ENCODE measurements at places on chromosomes 12 and 14.
A peak's percentile ranks its signal among the peaks of the same experiment; 100 is the strongest.

- DNase-seq, result no peak
These were observed 23.9 kb downstream of the FAM181A start for GRCh38 chr14:93950948-93951634.

DNA sequence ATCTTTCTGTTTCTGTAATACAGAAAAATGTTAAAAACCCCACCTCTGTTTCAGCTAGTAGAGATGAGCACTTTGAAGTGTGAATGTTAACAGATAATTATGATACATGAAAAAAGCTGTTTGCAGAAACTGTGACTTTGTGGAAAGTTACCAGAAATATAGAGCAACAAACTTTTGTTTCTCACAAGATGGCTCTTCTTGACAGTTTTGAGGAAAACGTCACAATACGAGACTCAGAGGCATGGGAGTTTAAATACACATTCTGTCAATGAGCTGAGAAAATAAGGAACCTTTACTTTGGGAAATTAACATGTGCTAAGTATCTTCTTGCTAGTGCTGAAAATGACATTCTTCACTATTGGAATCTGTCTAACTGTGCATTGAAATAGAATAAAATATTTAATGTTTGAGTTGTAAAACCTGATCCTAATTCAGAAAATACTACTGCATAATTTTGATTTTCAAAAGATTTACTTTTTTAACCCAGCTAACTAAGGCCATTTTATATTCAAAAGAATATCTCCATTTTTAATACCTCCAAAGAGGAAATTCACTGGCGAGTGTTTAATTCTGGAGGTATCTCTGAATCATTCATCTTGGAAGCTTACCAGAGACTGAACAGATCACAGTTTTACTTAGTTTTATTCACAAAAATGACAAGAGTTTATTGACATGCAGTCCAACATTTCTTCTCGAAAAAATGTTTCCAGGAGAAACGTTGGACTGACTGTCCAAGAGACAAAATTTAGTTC is 308.9 kb upstream of the LRFN5 start:
- no peak for DNase-seq

DNA sequence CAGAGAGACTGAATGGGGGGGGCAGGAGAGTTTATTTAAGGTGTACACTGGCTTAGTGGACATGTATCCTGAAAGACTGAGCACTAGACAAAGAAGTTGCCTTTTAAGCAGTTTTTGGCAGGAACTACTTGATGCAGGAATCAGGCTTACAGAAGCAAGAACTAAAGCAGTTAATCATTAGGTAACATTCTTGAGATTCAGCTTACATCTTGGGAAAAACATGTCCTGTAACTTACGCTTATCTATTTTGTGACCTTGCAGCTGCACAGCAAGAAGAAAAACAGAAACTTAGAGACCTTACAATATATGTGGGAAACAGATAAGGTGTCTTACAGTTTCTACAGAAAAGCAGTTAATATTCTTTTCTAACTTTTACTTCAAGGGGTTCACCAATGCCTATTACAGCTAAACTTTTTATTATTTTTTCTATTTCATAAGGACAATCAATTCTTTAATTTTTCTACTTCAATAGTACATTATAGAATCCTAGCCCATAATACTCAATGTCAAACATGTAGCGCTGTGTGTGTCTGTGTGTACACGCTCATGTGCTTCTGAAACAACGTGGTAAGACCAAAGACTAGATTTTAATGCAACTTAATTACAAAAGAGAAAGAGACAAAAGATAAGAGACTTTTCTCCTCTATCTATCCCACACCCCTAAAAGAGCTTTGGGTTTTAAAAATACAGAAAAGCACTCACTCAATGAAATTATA is 276.9 kb downstream of the PRKD1 start:
- no peak for DNase-seq

DNA sequence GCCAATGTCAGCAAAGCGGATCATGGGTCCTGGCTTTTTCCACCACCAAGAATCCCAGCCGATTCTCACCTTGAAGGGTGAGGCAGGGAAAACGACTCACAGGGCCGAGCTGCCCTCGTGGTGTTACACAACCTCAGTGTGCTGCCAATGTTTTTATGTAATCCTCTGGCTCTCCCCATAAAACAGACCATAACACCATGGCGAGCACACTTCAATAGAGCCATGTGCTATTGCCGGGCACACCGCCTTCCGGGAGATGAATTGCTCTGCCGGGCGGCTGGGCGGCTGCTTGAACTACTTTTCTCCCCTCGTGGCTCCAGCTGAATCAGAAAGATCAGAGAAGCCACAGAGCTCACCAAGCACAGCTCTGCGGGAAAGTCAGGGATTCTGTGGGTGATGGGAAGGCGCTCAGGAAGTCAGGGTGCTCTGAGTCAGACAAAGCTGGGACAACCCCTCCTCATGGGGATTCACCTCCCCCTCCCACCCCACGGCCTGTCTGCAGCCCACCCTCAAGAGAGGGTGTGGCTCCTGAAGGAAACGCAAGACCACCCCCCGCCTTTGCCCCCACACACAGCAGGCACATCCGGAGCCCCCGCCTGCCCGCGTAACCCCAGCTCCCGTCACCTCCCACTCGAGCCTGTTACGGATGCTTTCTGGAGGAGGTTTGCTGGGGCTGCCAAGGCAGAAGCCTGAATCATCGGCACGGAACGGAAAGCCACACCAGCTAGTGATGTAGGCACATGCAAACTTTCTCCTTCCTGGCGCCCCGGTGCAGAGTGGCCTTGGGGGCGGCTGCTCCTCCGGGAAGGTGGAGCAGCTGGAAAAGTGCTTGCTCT is 1.8 kb downstream of the GALNT9 start:
- DNase-seq, result no peak

GRCh38 chr12:58064666-58065065 is 123.3 kb downstream of the ATP23 start:
- DNase-seq, result no peak

GRCh38 chr14:52011523-52011922 is 22.2 kb downstream of the RTRAF start:
- DNase-seq, result no peak

- no peak for DNase-seq
These were observed 1.6 kb downstream of the TBX5 start for GRCh38 chr12:114404083-114404925.

DNA sequence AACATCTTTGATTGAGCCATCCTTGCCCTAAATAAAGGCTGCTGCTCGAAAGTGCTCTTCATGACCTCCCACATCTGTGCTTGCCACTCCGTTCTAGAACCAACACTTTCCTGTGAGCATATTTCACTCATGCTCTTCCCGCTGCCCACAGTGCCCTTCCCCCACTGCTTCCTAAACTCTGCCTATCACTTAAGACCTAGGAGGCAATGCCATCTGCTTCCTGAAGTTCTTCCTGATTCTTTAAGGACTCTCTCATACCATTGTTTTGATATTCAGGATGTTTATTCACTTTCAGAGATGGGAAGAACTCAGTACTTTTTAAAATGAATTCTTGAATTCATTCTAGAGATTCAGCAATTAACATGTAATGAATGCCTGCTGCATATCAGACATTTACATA is 49.9 kb downstream of the ZFYVE21 start:
- no peak for DNase-seq

- no peak for DNase-seq
These were observed 47.2 kb downstream of the RFX4 start for GRCh38 chr12:106629797-106630659.

GRCh38 chr14:103563226-103563620 is 463 bp downstream of the COA8 start:
- DNase-seq, result no peak

- peak; percentile 72 for DNase-seq
These were observed 4.3 kb downstream of the IRF2BPL start for GRCh38 chr14:77024171-77024691.

DNA sequence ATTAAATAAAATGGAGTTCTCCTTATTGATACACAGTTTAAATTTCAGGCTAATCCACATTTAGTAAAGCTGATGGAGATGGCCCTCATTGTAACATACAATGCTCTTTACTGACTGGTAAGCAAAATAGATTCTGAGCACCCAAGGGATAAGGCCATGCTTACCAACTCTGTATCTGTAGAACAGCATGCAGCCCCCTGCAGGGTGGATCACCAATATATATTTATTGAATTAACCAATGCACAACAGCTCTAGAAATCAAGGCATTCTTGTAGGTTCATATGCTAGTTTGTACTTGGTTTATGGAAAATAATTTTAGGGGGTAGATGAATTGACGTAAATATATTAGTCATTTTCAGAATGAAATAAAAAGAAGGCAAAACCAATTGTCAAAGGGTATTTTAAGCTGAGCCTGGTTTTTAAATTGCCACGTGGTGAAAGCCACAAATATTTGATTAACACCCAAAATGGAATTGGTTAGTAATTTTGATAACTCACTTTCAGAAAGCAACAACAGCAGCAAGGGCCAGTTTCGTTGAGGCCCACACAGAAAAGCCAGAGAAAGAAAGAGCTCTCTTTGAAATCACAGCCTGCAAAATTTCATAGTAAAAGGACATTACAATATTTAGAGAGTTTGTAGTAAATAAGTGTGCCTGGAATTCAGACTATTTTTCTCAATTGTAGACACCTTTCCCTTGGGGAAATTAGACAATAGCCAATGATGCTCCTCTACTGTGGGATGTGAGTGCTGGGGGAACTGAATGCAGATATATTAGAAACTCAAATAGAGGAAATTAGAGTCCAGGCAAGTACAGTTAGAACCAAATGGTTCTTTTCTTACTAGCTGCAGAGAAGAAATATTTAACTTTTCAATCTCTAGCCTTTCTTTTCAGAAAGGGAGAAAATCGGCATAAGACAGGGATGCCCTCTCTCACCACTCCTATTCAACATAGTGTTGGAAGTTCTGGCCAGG is 216.2 kb upstream of the ABCD2 start:
- peak; percentile 44 for DNase-seq

DNA sequence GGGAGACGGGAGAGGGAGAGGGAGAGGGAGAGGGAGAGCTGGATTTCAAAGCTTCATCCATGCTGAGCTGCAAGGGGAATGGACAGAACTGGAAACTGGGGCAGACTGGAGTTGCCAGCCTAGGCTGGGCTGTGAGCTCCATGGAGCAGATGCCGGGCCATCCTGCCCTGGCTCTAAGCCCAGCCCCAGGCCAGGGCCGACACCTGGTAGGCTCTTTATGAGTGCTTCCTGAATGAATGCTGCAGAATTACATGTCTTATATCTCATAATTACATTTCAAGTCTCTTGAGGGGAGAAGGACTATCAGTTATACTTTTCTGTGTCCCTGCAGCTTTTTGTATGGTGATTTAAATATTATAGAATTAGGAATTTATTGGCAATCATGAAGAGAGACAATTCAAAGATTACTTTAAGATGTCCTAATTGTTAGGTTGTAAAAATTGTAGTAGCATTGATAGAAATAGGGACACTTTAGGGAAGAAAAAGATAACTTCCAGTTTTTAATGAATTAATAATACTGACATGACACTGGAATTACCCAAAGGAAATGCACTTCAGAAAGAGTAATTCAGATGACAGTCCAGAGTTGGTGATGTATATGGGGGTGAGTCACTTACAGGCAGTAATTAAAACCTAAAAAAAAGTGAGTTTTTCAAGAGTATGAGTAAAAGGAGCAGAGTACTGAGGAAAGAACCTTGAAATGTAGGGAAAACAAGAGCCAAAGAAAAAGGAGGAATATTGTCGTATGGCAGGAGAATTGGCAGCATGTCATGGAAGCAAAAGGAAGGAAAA is 29.0 kb downstream of the SCYL2 start:
- no peak for DNase-seq

DNA sequence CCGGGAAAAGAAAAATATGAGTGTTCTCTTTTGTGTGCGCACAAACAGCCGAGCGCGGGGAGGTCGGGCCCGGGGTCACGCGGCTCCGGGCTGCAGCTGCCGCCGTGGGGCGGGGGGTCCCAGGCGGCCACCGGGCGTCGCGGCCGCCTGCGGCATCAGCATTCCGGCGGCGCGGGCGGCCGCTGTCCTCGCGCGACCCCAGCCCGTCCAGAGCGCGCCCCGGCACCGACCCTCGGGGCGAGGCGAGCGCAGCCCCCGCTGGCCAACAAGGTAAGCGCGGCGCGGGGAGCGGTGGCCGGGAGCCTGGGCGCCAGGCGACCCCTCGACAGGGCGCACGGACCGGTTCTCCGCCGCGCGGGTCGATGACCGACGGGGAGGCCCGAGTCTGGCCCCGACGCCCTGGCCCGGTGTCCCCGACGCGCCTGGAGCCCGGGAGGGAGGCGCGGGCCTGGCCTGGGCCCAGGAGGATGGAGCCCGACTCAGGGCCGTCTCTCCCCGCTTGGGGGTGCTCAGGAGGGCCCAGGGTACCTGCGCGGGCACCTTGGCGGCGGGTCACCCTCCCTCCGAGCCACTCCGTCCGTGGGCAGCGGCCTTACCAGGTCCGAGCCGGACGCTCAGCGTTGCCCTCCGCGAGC is 103.9 kb upstream of the DIO3 start:
- no peak for DNase-seq

DNA sequence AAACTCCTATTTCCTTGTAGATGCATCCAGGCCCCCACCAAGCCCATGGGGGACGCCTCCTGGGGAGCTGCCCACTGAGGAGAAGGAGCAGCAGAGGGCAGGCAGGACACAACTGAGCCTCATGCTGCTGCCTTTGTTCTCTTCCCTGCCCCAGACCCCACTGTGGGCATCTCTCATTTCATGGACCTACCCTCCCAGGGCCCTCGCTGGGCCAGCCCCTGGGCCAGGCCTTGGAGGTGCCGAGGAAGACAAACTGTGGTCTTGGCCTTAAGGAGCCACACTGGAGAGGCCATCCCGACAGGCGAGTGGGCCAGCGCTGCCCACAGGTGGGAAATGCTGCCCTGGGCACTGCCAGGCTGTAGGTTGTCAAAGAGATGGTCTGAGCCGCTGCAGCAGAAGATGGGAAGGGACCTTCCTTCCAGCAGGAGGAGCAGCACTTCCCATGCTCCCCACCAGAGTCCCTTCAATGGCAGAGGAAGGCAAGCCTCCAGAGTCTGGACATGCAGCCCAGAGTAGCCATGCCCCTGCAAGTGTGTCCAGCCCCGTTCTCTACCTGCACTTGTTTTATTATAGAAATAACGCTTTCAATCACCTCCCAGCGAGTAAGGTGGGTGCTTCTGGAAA is 147.4 kb downstream of the BCL11B start:
- DNase-seq, result no peak

GRCh38 chr14:94051115-94051514 is 25.0 kb downstream of the OTUB2 start:
- no peak for DNase-seq

Measured in GM12865 (cell line).